ENCODE measurements at places on chromosomes 7 and 10.

GRCh38 chr10:124356701-124357560 lies 61.8 kb downstream of the OAT start:
- DNase-seq = no peak

DNA sequence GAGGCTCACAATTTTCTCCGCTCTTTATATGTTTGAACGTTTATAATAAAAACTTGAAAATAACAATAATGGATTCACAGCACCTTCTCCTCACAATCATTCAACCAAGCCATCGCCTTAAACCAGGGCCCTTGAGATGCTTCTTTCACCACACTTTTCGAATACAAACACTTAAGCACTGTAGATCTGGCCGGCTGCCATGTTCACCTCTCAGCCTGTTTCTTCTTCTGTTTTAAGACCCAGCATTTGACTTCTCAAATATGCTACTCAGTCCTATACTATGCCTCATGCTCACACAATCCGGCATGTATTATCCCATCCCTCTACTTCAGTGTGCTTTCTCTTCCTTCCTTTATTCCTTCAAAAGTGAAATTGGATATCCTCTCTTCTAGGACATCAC lies 280.6 kb downstream of the TFEC start:
- DNase-seq = peak; percentile 14

DNA sequence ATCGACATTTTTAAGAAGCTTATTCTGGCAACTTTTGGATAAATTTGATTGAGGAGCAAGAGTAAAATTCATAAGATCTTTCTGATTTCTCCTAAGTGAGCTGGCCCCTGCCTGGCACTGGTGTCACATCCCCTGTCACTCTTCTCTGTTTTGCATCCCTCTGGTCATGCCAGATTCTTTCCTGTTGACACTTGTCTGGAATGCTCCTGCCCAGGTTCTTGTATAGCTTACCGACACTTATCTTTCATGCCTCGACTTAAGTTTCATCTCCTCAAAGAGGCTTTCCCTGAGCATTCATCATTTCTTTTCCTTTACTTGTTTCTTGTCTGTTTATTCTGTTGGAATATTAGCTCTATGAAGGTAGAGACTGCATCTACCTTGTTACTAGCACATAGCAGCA lies 22.2 kb upstream of the AASS start:
- no peak for DNase-seq

DNA sequence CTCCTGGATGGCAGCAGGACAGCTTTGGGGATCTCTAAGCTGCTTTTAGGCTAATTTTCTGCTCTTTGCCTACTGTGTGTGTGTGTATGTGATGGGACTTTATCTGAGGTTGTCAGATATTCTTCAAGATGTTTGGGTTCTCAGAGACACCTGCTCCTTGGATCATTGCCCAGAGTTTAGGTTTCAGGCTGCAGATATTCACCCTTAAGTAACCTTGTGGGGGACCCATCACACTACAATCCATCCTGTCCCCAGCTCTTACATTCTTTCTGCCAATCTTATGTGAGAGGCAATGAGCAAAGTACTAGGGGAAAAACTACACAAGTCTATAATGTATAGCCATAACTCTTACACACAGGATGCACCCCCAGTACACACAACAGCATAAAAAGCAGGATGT lies 263.0 kb upstream of the ZWINT start:
- DNase-seq = no peak

- DNase-seq = peak; percentile 46
These were observed 39.2 kb downstream of the AGAP3 start for GRCh38 chr7:151125470-151125845.

GRCh38 chr7:156969972-156970420 lies 20.5 kb downstream of the NOM1 start:
- DNase-seq = no peak

GRCh38 chr7:101567230-101567629 lies 61.9 kb downstream of the MYL10 start:
- DNase-seq = no peak

- no peak for DNase-seq
These were observed 8.8 kb downstream of the TNS3 start for GRCh38 chr7:47572939-47573757.
